Renal cortex interstitium (tissue), 15 donors: ENCODE measurements at places on chromosomes 6 and 20.

GRCh38 chr20:21615617-21616080 is 89.8 kb upstream of the PAX1 start:
- peak; percentile 40 for DNase-seq

DNA sequence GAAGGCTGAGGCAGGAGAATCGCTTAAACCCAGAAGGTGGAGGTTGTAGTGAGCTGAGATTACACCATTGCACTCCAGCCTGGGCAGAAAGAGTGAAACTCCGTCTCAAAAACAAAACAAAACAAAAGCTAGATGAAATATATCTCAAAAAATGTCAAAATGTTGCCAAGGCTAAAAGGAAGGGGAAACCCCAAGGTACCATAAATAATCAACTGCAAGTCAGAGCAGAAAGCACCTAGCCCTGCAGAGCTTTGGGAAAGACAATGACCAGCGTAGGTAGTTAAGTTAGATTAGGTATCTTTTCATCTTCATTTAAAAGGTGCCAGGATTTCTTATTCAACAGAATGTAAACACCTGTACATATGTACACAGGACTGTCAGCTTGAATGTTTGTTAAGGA is 33.0 kb downstream of the AKIRIN2 start:
- no peak for DNase-seq

GRCh38 chr6:23499549-23499948 is 626.5 kb upstream of the NRSN1 start:
- DNase-seq = no peak

DNA sequence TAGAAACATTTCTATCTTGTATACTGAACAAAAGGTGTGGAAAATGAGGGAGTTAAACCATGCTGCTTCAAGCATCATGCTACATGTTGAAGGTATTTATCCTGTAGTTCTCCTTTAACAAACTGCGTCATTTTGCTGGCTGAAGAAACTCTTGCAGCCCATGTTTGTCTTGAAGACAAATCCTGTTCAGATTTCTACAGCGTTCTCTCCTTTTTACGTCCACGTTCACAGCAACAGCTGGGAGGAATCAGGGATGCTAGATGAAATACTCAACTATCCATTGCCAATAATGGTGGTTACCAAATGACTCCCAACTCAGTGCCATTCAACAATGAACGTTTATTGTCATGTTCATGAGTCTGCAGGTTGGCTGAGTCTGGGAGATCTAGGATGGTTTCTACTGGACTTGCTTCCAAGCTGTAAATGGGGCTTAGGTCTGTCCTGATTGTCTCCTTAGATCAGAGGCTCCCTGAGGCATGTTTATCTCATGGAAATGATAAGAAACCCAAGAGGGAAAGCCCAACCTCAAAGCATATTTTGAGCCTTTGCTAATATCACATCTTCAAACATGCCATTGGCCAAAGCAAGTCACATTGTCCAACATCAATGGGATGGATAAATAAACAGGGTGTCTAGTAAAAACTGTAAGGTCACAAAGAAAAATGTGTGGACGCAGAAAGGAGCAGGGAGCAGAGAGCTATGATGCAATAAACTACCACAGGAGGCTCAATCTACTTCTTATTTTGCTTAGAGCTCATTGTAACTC is 2.7 kb upstream of the PLCB1 start:
- DNase-seq = no peak

- DNase-seq = peak; percentile 28
These were observed 259.6 kb upstream of the PLCB4 start for GRCh38 chr20:8809107-8809953.

- peak; percentile 75 for DNase-seq
These were observed 19.7 kb downstream of the SLC17A9 start for GRCh38 chr20:62971950-62972844.

DNA sequence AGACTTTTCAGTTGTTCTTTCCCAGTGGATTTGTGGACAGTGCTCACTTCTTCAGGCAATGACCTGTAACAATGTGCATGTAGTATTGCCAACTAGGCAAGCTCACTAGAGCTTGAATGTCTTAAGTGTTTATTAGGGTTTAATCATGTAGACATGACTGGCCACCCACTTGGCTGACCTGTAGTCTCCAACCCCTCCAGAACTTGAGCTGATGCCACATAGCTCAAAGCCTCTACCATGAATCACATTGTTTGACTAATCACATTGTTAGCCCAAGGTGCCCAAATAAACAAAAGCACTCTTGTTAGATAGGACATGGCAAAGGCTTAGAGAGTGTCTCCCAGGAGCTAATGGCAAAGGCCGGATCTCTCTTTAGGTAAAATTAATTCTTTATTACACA is 272.7 kb downstream of the GRIK2 start:
- no peak for DNase-seq

- no peak for DNase-seq
These were observed 334.2 kb downstream of the MEI4 start for GRCh38 chr6:77987035-77987384.

DNA sequence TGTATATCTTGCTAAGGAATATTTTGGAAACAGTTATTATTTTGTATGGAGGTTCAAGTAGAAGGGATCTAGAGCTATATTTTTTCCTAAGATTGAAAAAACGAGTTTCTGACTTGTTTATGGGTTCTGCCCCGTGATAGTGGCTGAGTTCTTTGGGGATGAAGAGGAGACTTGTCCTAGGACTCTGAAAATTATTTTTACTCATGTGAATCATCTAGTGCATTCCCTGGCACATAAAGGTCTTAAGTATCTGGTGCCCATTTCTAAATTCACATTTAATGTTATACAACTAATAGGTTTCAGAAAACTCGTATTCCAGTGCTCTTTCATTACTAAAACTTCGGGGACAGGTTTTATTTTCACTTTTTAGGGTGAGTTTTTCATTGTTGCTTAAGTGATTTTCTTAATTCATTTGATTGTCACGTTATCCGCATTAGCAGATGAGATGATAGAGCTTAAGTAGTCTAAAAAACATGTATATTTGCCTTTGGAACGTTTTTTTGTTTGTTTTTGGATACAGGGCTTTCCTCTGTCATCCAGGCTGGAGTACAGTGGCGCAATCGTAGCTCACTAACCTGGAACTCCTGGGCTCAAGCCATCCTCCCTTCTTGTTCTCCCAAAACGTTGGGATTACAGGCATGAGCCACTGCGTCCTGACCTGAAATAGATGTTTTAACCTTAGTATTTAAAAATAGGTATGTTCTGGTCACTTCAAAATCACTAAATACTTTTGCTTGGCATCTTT is 2.1 kb downstream of the NFYA start:
- no peak for DNase-seq

DNA sequence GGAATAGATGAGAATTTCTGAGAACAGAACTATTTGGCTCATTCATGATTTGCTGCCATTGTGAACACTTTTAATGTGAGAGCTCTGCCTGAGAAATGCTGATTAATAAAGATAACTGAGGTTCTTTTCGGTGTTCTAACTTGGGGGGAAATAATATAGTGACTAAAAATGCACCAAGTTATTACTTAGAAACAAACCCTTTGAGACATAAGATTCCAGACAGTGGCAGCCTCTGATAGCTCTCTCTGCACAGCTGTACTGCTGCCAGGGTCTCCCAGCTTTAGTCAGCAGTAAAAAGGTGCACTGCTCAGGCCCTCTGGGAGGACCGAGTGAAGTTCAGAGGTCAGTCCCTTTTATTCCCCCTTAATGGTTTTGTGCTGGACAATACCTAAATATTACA is 2.5 kb upstream of the PRDM1 start:
- no peak for DNase-seq

- no peak for DNase-seq
These were observed 187.8 kb downstream of the KIF16B start for GRCh38 chr20:16385462-16385861.

DNA sequence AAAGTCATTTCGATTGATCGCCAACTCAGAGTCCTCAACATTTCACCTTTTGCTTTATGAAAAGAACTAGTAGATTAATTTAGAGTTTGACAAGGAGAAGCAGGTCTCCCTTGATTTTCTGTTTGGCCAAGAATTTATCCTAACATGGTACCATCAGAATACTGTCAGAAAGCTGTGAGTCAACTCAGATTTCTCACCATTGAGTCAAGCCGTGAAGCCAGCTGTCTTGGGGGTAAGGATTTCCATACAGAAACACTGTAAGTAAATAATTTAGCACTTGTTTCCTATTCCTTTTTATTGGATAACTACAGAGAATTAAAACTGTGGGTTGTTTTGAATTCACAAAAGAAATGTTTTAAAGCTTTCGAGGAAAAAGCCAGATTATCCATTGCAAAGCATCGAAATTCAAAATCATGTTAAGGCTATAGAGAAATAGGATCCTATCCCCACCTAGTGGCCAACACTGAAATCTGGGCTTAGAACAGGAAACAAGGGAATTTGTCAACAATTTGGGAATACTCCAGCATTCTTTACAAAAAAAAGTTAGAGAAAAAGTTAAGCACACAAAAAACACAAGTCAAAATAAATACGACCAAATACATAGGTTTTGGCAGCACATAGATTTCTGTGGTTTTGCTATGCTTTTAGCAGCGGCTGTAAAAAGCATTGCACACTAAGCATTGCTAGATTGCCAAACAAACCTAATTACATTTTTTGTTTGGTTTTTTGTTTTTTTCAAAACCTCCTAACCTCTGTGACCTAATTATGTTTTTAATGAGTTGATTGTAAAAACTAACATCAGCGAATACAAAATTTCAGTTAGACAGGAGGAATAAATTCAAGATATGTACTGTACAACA is 44.2 kb downstream of the COL11A2 start:
- no peak for DNase-seq

DNA sequence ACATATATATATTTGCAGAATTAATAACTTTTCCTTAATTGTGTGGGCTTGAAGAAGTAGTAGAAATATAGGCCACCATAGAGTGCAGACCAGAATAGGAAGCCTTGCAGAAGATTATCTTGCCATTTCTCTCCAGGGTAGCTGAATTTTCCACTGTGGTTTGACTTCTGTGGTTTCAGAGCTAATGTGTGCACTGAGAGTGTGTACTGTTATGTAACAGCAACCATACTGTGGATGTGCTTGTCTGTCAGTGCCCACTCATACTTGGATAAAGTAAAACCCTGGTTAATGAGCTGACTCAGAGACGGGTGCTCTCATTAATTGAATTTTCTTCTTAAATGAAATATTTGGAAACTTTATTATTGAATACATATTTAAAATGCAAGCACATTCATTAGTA is 57.2 kb downstream of the CEP43 start:
- no peak for DNase-seq

DNA sequence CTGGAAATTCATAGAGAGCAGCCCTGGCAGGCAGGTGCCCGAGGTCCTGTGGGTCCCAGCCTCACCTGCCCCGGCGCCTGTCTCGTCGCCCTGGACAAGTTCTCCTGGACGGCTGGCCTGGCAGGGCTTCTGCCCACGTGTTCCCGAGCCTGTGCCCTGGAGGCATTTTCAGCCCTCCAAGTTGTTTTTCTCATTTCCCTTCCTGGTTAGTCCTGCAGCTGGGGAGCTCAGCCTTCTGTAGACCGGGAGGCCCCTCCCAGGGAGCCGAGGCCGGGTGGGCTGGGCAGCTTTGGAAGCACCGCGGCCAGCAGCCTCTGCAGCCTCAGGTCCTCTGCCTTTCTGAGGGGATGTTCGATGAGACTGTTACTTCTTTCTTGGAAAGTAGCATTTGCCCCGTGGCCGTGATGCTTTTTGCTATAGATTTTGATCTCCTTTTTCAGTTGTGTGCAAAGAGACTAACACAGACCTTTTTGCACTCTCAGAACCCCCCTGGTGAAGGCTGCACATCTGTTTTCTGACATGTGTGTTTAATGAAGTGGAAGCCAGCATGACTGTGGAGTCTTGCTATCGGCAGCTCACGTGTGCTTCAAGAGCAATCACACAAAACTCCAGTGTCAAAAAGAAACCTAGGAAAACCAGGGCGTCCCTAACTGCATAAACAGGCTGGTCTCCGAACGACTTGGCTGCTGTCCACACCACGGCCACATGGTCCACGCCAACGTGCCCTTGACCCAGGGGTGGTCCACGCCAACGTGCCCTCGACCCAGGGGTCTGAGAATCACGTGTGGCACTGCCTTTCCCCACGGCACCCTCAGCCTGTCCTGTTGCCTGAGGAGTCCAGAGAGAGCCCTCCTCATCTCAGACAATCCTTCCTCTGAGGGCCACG is 207.5 kb downstream of the SMOC2 start:
- no peak for DNase-seq

DNA sequence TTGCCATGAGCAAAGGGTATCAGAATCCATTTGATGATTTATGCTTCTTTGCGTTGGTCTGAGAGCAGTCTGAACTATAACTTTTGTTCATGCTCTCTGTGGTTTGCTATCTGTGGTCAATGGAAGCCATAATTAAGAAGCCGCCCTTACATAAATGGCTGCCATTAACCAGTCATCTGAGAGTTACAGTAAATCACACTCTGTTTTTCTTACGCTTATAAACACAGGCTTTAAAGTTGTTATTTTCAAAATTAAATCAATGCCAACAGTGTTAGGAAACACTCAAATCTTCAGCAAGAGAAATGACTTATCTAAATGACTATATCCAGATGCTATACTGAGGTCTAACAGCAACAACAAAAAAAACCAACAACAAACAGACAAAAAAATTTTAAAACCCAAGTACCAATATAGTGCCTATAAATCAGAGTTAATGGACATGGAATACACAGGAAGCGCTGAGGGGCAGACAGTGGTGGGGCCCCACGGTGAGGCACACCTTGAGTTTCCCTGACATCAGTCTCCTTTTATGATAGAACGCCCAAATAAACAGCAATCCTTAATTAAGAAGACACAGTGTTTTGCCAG is 108.0 kb upstream of the C6orf118 start:
- DNase-seq = peak; percentile 11

DNA sequence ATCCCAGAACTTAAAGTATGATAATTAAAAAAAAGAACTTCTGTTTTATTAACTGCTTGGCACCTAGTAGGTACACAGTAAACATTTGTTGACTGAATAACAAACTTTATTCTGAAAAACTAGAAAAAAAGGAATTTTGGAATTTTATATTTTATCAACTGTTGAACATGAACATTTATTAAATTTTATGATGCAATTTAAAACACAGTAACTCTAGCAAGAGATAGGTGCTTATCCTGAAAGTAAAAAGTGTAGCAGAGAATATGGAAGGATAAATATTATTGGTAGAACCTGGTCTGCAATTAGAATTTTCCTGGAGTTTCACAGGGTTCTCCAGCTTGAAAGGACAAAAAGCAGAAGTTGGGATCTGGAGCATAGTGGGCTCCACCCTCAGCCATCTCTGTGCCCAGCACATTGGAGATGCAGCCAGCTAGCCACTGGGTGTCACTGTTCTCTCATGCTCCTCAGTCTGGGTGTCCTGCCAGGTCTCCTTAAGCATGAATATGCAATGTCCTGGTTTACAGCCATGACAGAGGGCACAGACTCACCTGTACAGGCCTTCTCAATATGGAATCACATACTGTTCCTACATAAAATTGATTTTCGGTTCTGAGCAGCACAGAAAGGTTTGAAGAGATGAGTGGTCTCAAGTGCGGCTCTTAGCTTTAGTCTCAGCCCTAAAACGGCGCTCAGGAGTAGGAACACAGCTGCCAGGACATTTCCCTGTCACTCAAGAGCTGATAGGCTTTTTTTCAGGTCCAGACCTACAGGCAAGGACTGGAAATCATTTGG is 31.7 kb upstream of the IL20RA start:
- peak; percentile 49 for DNase-seq

DNA sequence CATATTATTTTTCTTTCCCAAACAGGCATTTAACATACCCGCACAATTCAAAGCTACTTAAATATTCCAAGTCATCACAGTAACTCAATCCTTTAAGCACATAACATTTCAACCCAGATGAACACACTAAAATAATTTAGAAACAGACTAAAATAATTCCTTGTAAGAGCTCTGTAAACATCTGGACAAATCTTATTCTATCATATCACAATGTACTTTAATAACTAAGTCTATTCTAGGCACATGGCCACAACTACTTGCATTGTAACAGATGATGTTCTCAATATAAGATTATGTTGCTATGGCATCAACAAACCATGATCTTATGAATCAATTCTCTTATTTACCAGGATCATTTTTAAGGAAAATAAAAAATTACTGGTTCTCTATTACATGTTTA is 123.2 kb upstream of the THEMIS start:
- DNase-seq = no peak
